ENCODE measurements at places on chromosomes 1 and 21.
A peak's percentile ranks its signal among the peaks of the same experiment; 100 is the strongest.

DNA sequence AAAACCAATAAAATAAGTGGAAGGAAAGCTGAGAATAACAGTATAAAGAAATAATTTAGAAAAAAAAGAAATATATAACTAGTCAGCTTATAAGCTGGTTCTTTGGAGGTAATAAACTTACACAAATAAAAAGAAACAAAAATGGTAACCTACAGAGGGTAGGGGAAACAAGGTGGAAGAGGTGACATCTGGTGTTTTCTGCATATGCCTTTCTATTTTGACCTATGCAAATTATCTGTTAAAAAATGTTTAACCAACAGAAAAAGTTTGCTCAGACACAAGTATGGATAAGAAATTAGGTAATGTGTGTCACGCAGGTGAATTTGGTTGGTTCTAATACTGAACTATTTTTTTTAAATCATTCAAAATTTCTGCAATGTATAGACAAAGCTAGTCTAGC lies 53.6 kb upstream of the DMRTA2 start:
- no peak for DNase-seq

DNA sequence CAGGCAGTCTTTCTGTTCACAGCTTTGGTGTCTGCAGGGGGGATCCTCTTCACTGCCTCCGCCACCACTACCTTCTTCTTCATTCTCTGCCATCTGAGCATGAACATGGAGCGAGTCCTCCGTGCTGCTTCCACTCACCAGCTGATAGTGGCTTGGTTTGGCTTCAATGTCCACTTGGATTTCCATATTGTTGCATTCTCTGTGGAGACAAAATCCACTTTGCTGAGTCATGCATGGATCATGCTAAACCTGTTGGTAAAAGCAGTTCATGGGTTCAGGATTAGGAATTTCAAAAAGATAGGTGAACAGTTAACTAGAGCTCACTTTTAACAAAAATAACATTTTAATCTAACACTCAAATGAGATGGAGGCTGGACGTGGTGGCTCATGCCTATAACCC lies 27.5 kb downstream of the RNF19B start:
- no peak for DNase-seq

DNA sequence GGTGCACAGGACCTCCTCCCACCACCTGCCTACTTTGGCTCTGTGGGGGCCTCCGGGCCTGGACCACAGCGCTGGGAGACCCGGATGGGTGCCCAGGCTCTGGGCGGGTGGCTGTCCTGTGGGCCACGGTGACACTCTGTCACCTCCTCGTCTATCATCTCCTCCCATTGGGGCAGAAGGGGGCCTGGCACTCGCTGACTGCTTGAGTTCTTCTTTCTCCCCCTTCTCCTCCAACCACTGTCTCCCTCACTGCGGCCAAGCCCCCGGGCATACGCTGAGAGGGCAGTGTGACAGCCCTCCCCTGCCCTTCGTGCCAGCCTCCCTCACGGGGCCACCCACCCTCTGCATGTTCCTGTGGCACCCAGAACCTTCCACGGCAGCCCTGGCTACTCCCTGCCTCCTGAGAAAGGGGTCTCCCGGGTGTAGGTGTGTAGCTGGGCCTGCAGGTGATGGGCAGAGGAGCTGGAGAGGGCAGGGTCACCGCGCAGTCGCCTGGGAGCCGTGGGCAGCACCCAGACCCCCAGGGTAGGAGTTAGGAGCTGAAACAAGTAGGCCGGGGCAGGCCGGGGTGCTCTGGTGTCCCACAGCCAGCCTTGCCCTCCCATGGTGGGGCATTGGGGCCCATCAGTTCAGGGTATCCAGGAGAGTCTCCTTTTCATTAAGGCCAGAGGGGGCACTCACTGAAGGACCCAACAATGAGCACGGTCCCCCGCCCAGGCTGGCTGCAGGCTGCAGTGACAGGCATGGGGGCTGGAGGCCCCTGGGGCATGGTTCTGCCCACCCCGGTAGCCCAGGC lies 9.2 kb upstream of the ARF1 start:
- no peak for DNase-seq

DNA sequence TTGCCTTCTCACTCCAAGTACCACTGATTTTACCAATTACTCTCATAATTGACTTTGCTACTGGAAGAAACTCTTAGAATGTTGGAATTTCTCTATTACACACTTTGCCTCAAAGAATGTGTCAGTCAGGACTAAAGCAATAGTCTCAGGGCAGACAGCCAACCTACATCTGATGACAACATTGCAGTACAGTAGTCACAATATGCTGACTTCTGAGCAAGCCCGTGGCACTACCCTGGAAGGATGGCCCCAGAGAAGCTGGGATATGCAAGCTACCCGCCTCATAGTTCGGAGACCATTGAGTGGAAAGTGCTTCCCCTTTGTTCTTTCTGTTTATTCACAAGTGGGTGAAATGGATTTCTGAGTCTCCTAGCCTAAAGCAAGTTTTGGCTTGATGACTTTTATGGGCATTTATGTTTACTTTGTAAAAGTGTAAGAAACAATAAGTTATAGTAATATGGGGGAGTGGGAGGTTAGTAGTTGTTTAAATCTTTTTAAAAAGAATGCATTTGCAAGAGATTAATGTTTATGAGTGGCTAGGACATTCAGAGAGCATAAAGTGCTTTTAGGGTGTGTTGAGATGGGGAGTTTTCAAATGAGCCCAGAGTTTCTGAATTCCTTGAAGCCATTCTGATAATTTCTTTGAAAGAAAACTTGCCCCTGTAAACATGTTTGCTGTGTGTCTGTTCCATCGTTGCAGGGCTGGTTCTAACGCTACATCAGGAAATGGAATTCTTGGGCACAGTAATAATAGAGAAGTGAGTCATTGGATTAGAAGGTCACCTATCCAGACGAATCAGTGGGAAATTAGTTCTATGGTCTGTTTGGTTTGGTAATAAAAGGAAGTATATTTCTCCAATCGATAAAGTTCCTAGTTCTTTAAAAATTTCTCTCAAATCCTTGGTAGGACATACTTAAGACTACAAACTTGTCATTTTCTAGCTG lies 63.8 kb downstream of the LMO4 start:
- peak; percentile 71 for DNase-seq

DNA sequence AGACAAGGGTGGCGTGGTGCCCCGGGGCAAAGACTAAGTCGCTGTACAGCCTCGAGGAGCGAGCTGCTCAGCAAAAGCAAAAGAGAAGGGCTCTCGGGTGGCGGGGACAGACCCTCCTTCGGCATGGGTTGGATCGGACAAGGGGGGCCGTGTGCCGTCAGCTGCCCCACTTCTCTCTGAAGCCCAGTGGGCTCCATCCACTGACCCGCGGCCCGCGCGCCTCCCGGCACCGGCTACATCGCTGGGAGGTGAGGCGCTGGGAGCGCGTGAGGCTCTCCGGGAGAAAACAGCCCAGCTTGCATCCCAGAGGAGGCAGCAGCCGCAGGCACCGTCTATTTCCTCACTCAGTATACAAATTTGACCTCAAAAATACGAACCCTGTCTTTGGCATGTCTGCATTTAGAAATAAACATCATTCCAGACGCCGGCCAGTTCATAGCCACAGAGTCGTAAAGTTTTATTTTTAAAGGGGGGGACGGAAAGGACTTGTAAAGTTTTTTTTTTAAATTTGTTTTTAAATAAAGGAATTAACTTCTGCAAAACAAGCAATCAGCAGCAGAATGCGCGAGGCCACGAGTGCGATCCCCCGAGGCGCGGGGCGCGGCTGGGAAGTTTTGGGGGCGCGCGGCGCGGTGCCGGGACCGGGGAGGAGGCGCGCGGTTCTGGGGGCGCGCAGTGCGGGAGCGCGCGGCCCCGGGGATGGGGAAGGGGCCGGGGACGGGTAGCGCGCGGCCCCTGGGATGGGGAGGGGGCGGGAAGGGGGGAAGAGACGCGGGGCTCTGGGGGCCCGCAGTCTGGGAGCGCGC lies 689 bp upstream of the GPR137B start:
- DNase-seq: peak; percentile 45

GRCh38 chr1:39333296-39333695 lies 128.8 kb downstream of the MACF1 start:
- DNase-seq: peak; percentile 33

- DNase-seq: no peak
Measured at GRCh38 chr1:65632235-65632634, 160.5 kb upstream of the PDE4B start.

- no peak for DNase-seq
Measured at GRCh38 chr1:13732971-13733667, 33.1 kb downstream of the PRDM2 start.

DNA sequence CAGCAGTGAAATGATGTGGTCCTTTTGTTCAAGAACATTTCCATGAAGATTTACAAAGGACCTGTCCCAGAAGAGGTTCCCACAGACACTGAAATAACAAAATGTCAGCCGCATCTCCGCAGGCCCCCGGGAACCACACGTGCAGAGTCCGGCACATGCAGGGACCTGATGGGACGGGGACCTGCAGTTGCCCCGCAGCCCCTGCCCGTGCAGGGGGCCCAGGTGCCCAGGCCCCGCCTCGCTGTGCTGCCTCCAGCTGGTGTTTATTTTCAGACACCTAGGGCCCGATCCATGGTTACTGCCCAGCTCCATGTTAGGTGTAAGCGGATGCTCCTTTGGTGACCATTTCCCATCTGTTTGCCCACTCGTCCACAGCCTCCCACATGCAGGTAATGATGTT lies 149.3 kb upstream of the ARHGEF16 start:
- DNase-seq: no peak

DNA sequence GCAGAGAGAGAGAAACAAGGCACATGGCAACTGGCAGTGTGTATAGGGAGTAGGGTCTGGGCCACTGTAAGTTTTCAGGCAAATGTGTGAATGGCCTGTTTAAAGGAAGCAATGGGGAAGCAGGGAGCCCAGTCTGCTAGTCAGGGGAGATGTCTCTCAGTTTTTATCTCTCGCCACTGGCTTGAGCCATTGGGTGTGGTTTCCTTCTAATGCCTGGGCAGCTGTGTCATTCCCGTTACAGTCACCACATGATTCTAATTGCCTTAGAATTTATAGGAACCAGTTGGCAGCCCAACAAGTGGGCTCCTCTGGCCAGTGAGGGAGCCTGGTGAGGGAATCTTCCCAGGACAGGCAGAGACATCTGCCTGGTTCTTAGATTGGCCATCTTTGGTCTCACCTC lies 182.4 kb downstream of the DISC1 start:
- peak; percentile 81 for DNase-seq

Data from fibroblast of mammary gland (primary cell).